Naive B cell (primary cell): ENCODE measurements at places on chromosomes 11 and 22.
A peak's percentile ranks its signal among the peaks of the same experiment; 100 is the strongest.

GRCh38 chr22:22395245-22395644 is 113.3 kb downstream of the ZNF280B start:
- DNase-seq = peak; percentile 68

DNA sequence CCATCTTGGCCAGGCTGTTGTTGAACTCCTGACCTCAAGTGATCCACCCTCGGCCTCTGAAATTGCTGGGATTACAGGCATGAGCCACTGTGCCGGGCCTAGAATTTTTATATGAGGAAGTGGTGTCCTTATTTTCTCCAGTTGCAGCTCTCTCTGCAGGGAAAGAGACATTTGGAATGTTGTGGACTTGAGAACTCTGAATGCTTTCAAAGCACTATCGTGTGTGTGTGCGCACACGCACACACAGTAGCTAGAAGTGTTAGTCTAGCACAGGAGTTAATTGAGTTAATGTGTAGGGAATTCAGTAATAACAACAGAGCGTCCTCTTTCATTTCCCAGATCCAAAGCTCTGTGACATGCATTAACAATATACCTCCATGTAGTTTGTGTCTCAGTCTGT is 164.0 kb upstream of the RASSF10 start:
- DNase-seq = no peak

DNA sequence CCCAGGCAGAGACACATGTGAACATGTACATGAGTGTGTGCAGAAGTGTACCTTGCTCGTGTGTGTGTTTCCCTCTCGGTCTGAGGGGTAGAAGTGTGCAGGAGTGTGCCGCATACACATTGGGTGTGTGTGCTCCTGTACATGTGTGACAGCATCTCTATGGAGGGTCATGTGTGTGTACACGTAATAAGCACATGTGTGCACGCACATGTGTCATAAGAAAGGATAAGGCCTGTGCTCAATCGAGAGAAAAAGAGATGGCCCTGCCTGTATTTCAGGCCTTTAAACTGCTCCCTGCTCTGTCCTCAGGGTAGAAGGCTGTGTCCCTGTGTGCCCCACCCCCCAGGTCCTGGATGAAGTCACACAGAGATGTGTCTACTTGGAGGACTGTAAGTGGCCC is 61.8 kb downstream of the OTOG start:
- no peak for DNase-seq

DNA sequence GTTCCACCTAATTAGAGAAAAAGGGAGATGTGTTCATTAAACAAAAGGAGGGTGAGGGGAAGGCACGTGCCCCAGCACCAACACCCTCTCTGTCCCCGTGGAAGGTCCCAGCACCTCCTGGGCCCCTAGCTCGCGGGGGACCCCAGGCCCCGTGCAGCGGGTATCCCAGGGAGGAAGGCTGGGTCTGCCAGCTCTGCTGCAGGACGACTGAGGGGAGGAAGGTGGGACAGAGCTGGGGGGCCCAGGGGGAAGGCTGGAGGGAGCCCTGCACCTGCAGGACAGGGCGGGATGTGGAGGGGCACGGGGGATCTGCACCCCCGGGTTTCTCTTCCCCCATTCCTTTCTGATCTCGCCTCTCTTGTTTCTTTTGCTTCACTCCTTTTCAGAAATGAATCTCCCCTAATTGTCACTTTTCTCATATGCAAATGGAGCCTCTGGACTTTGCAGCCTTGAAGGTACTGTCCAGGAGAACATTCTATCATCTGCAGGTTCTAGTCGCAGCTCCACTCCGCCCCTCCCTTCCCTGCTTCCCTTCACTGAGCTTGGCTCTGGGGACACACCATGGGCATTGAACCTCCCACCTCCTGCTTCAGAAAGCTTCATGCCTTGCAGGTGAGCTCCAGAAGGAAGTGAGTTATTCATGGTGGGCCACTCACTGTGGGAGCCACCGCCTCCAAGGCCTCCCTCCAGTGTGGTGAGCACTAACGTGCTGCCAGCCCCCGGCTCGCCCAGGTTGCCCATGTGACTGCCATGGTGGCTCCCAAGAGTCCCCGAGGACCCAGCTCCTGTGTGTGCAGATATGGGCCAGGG is 111.0 kb downstream of the ST3GAL4 start:
- DNase-seq = no peak

DNA sequence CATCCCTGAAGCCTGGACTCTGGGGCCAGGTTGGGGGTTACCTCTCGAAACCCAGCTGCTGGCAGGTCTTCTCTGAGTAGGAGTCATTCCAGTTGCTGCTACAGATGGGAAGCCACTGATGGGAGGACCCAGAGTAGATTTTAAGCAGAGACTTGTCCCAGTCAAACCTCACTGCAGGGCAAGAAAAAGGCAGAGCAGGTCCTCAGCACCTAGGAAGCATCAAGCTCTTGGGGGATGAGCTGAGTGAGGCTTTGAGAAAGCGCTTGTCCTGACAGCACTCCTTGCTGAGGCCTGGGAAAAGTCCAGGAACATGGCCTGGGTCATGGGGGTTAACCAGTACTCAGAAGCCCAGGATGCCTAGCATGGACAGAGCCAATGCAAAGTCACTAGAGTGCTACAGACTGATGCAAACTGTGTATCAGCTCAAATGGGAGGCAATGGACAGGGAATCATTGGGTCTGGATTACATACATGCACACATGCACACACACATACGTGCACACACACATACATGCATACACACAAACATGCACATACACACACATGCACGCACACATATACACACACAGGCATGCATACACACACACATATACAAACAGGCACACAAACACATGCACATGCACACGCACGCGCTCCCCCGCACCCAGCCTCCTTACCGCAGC is 15.3 kb downstream of the TMPRSS13 start:
- no peak for DNase-seq

DNA sequence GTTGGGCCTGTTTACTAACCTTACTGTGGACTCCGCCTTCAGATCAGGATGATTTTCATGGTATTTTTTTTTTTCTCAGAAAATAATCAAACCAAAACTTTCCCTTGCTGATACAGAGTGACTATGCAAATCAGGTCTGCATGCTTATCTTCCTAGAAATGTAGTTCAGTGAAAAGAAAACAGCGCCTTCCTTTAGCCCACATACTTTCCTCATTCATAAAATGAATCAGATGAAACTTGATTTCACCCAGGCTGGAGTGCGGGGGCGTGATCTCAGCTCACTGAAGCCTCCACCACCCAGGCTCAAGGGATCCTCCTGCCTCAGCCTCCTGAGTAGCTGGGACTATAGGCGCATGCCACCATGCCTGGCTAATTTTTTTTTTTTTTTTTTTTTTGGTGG is 26.0 kb downstream of the ZNRF3 start:
- no peak for DNase-seq

DNA sequence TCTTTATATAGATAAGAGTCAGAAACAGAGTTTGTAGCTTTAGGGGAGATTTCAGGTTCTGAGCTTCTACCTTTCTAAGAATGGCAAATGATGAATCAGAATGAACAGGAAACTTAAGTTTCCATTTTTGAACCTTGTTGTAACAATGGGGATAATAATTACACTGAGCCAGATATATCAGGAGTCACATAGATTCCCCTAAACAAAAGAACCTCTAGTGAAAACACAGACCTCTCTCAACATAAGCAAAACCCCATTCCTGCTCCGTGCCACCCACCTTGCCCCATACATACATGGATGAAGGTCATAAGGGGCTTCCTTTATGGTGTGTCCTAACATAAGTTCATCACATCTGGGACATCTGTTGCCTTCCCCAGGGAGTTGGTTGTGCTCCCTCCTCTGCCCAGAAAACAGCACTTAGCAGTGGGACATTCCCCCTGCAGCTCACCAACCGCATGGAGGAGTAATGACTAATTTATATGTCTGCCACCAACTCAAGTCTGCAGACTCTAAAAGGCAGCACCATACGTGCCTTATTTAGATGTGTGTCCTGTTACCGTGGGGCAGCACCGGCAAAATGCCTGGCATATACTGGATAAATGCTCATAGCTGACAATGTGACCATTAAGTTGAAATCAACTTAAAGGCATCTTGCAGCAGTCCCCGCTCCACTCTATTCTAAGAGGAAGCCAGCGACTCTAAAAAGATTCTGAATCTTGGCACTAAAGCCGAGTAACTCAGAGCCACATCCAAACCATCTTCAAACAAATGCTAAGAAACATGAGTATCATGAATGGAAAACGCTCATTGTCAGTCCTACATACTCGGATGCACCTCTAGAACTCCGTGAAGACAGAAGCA is 8.0 kb downstream of the JAML start:
- DNase-seq = no peak

- no peak for DNase-seq
These were observed 79.9 kb downstream of the GRAMD1B start for GRCh38 chr11:123509737-123510578.

DNA sequence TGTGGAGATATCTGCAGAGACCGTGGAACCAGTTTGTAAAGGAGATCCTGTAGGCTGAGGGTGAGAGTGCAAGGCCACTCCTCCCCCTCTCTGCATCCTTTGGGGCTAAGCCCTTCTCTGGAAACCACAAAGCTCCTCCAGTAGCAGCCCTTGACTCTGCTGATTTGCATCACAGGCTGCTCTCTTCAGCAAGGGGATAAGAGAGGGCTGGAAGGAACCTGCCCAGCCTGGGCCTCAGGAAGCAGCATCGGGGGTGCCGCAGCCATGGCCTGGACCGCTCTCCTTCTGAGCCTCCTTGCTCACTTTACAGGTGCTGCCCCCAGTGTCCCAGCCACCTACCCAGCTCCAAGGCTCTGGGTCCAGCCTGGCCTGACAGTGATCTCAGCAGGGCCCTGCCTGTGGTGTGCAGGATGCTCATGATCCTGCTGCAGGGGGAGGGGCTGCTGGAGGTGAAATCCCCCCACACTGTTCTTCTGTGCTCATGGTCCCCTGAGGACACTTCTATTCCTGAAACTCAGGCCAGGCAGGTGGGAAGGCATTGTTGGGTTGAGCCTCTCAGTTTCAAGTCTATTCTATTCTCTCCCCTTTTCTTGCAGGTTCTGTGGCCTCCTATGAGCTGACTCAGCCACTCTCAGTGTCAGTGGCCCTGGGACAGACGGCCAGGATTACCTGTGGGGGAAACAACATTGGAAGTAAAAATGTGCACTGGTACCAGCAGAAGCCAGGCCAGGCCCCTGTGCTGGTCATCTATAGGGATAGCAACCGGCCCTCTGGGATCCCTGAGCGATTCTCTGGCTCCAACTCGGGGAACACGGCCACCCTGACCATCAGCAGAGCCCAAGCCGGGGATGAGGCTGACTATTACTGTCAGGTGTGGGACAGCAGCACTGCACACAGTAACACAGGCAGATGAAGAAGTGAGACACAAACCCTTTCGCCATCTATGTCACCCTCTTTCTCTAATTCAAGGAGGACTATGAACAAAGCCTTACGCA is 68.5 kb upstream of the IGLL5 start:
- DNase-seq = no peak

DNA sequence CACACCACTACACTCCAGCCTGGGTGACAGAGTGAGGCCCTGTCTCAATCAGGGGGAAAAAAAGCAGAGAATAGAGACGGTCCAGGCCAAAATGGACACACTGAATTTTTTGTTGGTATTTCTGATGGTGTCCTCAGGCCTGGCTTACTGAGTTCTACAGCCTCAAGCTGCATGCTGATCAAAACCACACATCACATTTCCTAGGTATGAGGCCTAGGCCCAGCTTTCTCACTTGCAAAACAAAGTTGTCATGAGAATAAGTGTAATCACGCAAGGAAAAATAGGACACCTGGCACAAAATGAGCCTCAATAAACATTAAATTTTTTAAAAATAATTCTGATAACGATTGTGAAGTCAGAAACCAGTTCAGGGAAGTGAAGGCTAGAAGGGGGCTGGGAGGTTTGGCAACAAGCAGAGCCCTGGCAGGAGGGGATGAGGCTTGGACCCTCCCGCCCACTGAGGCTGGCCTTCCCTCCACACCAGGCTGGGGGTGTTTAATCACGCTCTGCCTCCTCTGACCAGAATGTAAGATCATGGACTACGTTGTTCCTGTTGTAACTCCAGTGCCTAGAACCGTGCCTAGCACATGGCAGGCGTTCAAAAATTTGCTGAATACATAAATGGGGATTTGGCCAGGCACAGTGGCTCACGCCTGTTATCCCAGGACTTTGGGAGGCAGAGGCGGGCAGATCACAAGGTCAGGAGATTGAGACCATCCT is 18.1 kb downstream of the PACSIN2 start:
- no peak for DNase-seq

GRCh38 chr11:66559142-66559865 is 9.1 kb downstream of the CTSF start:
- DNase-seq = no peak

GRCh38 chr11:33959855-33960400 is 68.1 kb upstream of the LMO2 start:
- DNase-seq = no peak

- no peak for DNase-seq
These were observed 177.4 kb downstream of the JRKL start for GRCh38 chr11:96567176-96567575.

DNA sequence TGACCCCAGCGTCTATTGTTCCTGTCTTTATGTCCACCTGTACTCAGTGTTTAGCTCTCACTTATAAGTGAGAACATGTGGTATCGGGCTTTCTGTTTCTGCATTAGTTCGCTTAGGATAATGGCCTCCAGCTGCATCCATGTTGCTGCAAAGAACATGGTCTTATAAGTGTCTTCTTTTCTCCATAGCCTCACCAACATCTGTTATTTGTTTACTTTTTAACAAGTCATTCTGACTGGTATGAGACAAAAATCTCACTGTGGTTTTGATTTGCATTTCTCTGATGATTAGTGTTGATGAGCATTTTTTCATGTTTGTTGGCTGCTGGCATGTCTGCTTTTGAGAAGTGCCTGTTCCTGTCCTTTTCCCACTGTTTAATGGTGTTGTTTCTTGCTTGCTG is 21.7 kb upstream of the SLN start:
- no peak for DNase-seq

GRCh38 chr22:19127329-19128008 is 3.6 kb upstream of the TSSK2 start:
- DNase-seq = no peak

GRCh38 chr11:3002871-3003270 is 10.7 kb upstream of the NAP1L4 start:
- DNase-seq = no peak

DNA sequence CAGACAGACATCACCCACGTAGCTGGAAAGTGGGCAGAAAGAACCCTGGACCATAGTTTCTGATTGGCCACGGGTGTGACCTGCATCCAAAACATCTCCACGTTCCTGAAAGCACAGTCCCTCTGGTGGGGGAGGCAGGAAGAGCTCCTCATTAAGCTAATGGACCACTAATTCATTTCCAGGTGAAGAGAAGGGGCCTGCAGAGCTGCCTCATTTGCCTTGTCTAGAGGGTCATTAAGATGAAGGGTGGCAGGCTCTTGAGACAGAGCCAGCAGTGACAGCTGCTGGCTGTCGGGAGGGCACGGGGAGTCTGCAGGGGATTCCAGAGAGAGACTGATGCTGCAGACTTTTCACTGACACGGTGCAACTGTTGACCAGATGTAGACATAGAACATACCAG is 149.6 kb upstream of the OPCML start:
- no peak for DNase-seq

DNA sequence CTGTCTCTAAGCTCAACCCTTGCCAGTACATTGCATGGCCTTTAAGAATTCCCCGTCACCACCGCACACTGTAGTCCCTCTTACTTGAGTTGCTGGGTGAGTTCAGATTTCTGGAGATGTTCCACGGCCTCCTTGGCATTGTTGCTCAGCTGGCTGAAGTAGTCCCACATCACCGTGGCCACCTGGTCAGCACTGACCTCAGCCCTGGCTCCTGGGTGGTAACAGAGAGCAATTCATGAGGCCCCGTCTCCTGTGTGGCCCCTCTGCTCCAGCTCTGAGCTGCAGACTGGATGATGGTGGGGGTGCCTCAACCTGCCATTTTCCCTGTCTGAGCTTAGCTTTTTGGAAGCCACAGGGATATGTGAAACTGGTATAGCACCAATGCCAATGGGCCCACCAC is 529 bp downstream of the APOA4 start:
- DNase-seq = no peak

- peak; percentile 61 for DNase-seq
These were observed 6.7 kb upstream of the MCAM start for GRCh38 chr11:119323532-119324033.
